Aorta (tissue), 5 donors: ENCODE measurements at places on chromosomes 3 and 15. TPM values are rescaled to one million over a fixed set of nuclear protein-coding genes. Genes with fewer than 3 reads are reported as not detected.

The KIF15 gene
- total RNA-seq = 0.93 TPM

The GCNT3 gene
- total RNA-seq = not detected

The CYP1A2 gene
- not detected for total RNA-seq

The SLC22A14 gene
- 0.49 TPM for total RNA-seq

The VEPH1 gene
- total RNA-seq = 0.81 TPM

The SLC6A1 gene
- total RNA-seq = 1.4 TPM

DNA sequence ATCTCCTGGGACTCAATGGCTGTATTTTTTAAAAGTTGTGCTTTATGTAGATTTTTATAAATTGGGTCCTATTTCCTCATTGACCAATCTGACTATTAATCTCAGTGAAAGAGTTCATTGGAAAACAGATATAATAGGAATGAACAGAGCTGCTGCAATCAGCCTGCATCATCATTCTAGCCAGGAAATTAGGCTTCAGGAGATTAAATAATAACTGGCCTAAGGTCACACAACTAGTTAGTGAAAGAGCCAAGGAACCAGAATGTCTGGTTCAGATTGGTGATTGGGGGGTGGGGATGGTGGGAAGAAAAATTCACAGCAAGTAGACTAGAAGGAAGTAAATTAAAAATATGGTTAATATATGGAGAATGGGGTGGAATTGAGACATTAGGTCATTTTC lies 180.9 kb upstream of the ROPN1 start:
- no peak for DNase-seq

GRCh38 chr15:38587214-38587613 lies 22.6 kb upstream of the RASGRP1 start:
- no peak for DNase-seq

DNA sequence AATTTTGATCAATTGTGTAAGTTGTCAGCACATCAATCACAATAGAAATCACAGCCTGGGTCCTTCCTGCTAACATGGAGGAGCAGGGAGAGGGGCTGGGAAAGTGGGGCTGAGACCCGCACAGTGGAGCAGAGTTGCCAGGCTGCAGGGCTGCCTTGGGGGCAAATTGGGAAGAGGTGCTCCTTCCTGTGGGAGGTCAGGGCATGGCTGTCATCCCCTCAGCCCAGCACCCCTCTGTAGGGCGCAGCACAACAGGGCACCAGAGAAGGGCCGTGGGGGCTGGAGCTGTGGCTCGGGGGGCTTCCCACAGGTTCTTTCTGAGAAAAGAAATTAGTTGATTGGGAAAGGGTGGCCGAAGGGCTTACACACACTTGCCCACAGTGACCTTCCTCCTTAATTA lies 126.3 kb downstream of the NSMCE3 start:
- DNase-seq = no peak

DNA sequence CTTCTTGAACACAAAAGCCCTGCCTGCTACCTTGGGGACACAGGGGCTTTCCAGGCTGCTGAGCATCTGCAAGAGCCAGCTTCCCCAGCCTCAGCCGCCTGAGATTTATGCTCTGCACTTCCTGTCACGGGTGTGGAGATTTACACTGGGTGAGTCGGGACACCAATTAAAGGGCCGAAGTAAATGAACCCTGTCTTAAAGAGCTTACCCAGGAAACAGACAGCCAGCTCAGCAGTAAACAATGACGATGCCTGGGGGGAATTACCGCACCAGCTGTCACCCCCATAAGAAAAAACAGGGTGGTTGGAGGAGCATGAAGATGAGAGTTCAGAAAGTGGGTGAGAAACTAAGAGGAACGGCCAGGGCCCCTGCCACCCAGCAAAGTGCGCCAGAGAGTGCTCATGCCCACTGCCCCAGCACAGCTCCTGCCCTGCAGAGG lies 37.5 kb upstream of the IQSEC1 start:
- peak; percentile 33 for DNase-seq

GRCh38 chr3:177529071-177529550 lies 331.8 kb upstream of the TBL1XR1 start:
- DNase-seq = no peak

DNA sequence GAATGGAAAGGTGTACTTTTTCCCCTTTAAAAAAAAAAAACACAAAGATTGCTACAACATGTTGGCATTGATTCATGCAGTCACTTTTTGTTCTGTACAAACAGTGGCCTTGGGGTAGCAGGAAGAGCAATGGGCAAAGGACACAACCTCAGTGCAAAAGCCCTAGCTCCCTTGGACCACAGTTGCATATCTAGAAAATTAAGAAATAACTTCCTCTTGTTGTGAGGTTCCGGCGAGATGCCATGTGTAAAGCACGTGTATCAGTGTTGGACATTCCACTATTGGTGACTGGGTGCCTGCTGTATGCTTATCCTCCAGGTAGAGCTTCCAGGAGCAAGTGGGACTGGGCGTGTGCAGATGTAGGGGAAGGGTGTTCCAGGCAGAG lies 164.5 kb downstream of the THSD4 start:
- DNase-seq = no peak

- DNase-seq = no peak
Measured at GRCh38 chr15:81955382-81956062, 90.3 kb downstream of the MEX3B start.

DNA sequence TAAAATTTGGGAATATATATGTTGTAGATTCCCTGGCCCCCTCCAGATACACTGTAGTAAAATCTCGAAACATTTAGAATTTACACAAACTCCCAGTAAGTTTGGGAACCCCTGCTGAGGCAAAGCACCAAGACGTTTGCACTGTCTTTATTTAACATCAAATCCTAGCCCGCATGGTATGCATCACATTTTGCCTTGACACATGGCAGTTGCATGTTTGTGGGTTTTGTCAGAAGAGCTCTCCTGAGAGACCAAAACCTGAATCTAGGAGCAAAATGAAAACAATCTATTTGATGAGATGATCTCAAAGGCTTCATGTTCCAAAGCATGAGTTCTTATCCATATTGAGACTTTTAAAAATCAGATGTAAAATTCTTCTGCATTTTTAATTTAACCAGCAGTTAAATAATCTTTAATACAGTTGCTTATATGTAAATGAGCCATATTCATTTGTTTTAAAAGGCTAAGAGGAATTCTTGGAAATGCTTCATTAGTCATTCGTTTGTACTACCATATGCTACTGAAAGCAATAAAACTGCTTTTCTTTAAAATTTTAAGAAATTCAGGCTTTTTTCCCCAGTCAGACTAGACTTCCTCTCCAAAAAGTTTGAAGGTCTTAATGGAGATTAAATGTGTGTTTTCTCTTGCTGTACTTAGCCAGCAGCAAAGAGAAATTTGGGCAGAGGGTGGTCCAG lies 105.2 kb upstream of the BOC start:
- DNase-seq = no peak

DNA sequence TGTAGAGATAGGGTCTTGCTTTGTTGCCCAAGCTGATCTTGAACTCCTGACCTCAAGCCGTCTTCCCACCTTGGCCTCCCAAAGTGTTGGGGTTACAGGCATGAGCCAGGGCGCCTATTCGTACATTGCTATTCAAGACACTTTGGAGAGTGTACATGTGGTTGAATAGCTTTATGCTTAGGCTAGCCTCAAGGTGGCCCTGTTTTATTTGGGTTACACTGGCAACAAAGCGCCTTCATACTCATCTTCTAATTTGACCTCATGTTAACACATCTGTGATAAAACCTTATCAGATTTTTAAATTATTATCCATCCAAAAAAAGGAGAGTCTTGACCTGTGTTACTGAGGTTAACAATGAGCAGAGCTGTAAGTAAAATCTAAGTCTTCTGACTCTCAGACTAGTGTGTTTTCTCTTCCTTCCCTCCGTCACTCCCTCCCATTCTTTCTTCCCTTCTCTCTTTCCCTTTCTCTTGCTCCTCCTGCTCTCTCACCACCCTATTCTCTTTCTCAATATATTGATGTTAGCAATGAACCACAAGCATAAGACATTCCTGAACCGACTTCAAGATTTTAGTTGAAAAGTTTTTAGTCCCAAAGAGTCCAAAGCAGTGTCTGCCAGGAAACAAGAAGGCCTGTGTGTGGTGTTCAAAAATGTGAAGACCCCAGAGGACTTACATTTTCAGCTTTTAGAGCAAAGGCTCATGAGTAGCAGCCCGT lies 603.7 kb upstream of the CFAP20DC start:
- DNase-seq = no peak

- no peak for DNase-seq
Measured at GRCh38 chr3:98788651-98789050, 25.5 kb downstream of the ST3GAL6 start.

DNA sequence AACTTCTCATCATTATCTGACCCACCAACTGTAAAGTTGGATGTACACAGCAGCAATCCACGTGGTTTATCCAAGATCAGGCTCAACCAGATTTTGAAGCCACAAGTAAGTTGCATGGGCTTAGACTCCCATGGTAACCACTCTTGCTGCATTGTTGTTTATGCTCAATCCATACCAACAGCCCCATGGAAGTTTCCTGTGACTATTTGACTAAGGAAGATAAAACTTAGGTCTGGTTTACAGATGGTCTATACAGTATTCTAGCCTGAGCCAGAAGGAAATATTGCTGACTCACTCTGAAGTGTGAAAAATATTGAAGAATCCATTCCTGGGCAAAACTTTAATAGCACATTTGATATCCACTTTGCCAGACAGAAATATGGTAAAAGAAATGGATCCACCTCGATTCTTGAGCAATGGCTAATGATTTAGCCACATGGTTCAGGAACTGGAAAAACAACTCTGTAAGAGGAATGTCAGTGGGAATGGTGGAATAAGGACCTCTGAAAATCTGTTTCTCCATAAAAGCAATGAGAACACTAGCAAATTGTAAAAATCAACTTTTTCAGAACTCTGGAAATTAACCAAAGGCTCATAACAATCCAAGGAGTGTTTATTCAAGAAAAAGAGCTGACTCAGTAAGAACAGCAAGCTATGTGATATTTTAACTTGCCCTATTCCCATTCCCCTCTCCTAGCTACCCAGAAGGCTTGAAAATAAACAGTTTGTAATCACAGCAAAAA lies 162.9 kb upstream of the STT3B start:
- DNase-seq = no peak

- no peak for DNase-seq
Measured at GRCh38 chr3:30477149-30477921, 129.1 kb upstream of the TGFBR2 start.

DNA sequence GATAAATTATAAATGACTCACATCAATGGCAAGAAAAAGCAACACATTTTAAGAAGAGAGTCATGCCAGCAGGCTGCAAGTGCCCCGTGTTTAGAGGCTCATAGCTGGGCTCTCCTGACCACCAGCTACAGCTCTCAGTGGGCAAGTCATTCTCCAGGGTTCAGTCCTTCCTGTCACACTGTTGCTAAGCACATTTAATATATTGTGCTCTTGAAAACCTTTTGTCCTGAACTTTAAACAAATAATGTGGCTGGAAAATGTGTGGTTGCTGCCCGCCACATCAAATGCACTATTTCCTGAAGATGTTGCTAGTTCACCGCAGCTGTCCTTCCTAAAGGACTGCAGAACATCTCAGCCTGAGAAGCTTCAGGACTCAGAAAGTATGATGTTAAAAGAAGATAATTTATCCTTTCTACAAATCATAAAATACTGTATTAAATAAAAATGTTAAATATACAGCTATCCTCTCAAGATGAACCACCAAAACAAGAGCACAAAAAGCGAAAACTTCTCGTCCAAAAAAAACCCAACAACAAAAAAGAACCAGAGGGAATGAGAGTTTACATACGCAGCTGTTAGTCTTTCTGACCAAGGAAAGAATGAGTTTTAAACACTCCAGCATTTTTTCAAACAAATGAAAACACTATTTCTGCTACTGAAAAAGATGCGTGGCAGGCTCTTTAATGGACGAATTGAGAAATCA lies 951 bp downstream of the TARS3 start:
- no peak for DNase-seq

DNA sequence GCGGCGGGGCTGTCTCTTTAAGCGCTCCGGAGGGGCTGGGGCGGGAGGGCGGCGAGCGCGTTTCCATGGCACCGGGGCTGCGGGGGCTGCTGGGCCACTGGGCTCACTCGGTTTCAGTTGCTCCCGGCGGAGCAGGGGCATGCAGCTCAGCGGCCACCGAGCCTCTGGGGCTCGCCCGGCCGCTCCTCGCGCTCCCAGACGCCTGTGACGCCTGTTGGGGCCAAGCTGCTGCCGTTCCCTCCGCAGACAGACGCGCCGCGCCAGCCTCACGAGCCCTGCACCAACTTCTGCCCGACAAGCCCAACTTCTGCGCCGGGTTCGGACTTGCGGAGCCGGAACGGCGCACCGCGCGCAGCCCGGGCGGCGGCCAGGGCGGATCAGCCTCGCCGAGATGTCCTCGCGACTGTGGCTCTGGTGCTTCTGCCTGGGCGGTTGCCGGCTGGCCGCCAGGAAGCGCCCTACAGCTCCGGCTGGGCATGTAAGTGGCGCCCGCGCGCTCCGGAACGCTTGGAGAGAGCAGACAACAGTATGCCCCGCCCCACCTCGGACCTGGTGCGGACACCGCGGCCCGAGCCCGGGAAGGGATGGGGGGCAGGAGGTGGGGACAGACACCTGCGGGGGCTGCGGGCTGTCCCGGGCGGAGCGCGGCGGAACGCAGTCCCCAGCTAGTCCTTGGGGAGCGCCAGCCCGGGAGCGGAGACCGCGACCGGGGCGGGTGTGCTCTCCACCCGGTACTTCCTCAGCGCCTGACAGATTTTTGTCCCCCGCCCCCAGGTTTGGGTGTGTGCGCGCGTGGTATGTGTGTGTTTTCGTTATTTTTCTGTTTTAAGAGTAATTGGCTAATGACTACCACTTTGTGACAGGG lies 154.1 kb upstream of the GOLIM4 start:
- DNase-seq = peak; percentile 87

DNA sequence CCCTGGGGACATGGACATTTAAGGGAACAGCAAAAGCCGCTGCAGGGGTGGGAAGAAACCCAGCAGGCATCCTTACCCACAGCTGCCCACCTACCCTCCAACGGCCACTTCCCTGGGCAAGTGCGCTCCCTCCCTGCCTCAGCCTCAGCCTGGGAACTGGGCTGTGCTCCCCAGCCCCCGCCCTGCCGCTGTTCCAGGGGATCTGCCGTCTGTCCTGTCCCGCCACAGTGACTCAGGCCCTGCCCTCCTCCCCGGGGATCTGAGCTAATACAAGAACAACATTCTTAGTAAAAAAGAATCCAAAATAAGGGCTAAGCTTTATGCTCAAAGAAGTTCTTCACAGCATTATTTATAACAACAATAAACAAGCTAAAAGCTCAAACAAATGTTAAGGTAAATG lies 7.4 kb upstream of the IQSEC1 start:
- peak; percentile 94 for DNase-seq

DNA sequence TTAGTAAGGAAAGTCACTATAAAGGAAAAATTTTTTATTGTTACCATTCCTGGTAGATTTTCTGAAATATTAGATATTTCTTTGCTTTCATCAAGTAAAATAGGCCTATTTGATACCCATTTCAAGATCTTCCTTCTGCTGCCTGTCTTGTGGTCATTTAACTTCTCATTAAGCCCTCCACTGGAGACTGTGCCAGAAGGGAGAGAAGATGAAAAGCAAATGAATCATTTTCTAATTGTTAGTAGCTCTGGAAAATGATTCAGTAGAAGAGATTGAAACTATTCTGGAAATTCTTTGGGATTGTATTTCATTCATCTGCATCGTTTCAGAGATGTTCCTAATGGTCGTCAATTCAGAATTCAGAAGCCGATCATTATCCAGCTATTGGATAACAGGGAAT lies 3.2 kb downstream of the KCTD6 start:
- DNase-seq = no peak

GRCh38 chr3:62727981-62728380 lies 147.2 kb downstream of the CADPS start:
- DNase-seq = no peak
